Left renal pelvis (tissue), 4 donors: ENCODE measurements at places on chromosomes 1 and 21. TPM values are rescaled to one million over a fixed set of nuclear protein-coding genes. Genes with fewer than 3 reads are reported as not detected.

DNA sequence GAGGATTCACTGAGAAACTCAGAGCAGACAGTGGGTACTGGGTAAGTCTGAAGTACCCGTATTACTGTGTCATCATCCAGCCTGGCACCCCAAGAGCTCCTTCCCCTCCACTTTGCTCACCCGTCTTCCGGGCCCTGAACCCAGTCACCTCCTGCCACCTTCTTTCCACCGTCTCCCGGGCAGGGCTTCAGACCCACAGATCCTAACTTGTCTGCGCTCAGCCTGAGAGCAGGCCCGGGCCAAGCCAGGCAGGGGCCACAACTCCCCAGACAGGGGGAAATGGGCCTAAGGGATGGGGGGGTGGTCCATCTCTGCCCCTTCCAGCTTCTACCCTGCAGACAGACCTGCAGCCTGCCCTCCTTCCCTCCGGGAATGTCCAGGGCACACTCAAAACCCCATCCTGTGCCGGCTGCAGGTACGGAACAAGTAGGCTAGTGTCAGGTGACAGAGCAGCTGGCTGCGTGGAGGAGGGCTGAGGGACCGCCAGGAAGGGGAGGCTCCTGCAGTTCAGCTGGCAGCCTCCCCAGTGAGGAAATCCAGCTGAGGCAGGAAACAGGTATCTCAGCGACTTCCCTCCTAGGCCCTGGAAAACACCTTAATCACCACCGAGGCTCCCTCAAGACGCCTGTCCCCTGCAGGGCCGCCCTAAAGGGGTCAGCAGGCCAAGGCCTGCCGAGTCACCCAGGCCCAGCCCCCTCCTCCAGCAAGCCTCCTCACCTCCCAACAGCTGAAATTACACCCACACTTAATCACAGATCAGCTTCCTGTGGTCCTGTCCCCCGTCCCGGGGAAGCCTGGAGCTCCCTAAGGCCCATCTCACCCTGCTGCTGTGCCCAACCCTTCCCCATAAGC is 3.5 kb downstream of the HSPG2 start:
- no peak for DNase-seq

GRCh38 chr1:20081353-20081810 is 11.4 kb downstream of the PLA2G5 start:
- no peak for DNase-seq

GRCh38 chr21:16302851-16303282 is 573.1 kb downstream of the USP25 start:
- DNase-seq = no peak

DNA sequence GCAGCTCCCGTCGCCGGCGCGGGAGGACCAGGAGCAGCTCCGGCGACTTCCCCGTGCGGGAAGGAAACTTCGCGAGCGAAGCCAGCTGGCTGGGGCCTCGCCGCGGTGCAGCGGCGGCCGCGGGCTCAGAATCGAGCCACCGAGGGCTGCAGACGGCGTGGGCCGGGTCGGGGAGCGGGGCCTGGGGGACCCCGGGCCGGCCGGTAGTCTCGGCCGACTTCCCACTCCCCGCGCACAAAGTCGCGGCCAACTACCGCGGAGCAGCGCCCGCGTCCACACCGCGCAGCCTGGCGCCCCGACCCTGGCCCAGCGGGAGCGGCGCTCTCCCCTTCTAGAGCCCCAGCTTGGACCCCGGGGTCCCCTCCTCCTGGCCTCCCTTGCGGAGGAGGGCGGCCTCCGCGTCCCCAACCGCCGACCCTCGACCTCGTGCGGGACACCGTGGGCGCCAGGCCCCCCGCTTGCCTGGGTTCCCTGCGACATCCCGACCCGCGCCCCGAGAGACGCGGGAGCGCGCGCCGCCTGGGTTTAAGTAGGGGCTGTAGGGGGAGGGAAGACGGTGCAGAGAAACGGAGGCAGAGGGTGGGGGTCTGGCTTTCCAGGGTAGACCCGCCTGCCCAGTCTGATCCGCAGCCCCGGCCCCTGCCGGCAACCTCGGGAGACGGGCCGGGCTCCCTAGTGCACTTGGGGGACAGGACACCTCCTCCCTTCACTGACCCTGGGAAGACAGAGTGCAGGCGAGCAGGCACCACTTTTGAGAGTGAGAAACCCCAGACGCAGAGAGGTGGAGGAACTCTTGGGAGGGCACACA is 4.7 kb downstream of the PRDM16 start:
- DNase-seq = no peak

GRCh38 chr1:225888898-225889601 is at the start of gene LEFTY1:
Gene LEFTY1, minus strand, starts transcription at chr1:225889146. Its CDS starts 80 bp downstream, at chr1:225889066.
- DNase-seq = peak; percentile 81

DNA sequence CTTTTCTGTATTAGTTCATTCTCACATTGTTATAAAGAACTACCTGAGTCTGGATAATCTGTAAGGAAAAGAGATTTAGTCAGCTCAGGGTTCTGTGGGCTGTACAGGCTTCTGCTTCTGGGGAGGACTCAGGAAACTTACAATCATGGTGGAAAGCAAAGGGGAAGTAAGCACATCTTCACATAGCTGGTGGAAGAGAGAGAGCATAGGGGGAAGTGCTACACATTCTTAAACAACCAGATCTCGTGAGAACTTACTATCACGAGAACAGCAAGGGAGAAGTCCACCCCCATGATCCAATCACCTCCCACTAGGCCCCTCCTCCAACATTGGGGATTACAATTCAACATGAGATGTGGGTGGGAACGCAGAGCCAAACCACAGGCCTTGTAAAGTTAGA is 37.9 kb upstream of the AHCTF1 start:
- DNase-seq = no peak

KCNAB2 gene
- polyA plus RNA-seq = 5.4 TPM

- no peak for DNase-seq
Measured at GRCh38 chr1:218900615-218901014, 273.1 kb upstream of the LYPLAL1 start.

GRCh38 chr1:78519446-78519845 is 28.7 kb downstream of the PTGFR start:
- DNase-seq = no peak

SPATA21 gene
- not detected for polyA plus RNA-seq

DNA sequence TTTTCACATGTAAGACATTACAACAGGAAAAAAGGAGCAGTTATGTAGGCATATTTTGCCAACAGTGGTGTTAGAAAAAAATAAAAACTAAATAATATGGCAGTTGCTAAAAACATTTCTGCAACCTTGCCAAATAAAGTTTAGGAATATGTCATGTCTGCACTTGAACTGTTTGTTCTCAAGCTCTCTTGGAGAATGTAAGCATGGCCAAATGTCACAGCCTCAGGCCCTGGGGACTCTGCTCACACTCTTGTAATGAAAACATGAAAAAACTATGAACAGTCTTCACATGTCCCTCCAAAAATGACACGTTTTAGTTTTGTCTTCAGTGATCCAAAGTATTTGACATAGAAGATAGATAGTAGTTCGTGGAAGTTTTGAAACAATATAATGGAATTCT is 753.3 kb downstream of the LTN1 start:
- no peak for DNase-seq

GRCh38 chr1:187959062-187959461 is 1130.3 kb downstream of the PLA2G4A start:
- no peak for DNase-seq

- no peak for DNase-seq
Measured at GRCh38 chr1:35924838-35925237, 6.1 kb upstream of the AGO3 start.

DNA sequence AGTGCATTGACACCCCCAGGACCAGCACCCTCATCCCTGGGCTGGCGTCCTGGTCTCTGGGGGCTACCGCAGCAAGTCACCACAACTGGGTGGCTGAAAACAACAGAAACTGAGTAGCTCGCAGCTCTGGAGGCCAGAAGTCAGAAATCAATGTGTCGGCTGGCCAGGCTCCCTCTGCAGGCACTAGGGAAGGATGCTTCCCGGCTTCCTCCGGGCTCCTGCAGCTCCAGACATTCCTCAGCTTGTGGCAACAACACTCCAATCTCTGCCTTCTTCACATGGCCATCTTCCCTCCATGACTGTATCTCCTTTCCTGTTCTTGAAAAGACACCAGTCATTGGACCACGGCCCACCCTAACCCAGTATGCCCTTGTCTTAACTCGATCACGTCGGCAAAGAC is 224.2 kb downstream of the NPHP4 start:
- no peak for DNase-seq

DNA sequence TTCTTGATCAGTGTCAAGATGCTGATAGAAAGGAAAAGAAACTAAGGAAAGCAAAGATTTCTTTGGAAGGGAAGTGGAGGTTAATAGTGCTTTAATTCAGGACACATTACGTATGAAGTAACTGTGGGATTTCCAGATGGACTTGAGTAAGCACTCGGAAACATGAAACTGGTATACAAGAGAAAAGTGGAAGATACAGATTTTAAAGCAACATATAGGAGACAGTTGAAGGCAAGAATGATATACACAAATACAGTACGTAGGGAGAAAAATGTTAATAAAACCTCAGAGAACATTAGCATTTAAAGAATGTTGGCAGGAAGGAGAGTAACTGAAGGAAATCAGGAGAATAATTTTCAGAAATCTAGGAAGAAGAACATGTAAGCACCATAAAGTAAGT is 730.9 kb upstream of the ADGRL2 start:
- DNase-seq = no peak

DNA sequence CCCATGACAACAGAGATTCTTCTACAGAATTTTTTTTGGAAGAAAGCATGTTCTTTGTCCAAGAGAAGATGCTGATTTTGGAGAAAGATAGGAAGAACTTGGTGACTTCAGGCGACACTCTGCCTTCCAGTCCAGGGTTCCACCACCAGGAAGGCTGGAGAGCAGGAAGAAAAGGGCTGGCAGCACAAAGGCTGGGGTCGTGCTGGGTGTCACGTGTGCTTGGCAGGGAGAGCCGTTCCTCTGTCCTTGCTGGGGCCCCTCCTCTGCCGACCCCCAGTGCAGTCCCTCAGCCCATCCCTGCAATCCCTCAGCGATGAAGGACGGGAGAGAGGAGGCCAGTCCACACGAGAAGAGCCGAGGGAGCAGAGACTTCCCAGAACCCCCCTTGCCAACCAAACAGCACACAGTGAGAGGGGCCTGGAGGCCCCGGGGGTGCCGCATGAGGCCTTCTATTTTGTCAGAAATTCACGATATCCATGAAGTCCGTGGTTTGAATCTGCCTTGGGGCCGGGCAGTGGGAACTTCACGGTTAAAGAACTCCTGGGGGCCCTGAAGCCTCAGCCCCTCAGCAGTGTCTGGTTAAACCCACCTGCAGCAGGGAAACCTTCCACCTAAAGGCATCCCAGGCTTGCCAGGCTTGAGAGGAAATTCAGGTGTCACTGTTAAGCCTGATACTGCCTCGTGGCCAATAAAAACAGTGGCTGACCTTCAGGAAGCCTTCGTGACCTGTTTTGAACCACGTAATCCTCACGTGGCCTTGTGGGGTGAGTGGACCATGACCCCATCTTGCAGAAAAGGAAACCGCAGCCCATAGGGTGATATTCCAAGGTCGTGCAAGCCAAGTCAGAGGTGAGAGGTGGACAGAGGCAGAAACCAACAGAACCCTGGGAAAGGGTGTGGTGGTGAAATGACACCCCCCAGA is 3.4 kb downstream of the KRTAP10-12 start:
- no peak for DNase-seq

WNT2B gene
- polyA plus RNA-seq = 6.5 TPM

GRCh38 chr1:235075048-235075776 is 53.4 kb downstream of the TOMM20 start:
- no peak for DNase-seq

DNA sequence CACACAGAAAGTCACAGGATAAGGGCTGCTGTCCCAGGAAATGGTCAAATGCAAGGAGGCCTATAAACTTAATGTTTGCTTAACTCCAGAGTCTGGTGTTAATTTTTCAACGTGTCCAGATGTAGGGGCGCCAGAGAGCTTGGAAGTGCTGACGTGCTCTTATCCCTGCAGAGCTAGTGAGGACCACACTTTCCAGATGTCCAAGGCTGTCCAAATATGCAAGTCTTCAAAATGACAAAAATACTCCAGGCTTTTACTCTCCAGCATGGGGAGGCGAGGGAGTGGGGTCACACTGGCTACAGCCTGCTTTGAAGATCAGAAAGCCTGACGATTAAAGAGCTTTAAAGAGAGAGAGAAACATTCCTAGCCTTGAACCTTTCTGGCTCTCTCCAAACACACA is 57.6 kb downstream of the ABCA4 start:
- DNase-seq = peak; percentile 74

DNA sequence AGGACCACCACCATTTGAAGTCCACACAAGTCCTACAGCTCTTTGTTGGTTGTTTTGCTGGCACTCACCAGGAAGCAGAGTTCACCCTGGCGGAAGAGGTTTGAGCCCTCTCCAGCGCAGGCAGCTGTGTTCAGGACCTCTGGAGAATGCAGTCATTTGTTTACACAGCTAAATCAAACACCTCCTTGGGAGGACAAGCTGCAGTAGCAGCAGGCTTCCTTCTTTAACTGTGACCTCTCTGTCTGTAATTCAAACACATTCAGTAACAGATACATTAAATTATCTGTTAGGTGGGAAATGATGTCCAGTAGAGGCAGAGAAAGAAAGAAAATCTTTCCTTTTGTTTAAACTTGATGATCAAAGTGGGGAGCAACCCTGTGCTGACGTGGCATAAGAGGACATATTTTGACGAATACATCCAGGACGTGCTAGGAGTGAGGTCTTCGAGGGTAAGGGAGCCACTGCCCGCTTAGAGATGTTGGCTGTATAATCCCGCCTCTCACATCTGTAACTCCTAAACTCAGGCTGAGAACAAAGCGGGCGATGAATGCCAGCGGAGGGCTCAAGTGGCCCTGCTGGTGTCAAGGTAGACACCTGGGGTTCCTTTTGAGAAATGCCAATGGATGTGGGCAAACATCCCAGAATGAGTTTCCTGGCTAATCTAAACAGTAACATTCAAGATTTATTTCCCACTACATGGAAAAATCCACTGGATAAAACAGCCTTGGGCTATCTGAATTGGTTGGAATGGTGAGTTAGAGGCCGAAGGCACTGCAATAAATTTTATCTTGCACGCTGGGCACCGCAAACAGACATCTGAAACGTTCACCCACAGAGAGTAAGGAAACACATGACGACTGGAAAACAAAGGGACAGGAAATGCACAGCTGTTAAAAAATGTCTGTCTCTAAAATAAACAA is 51.7 kb downstream of the ABCA4 start:
- DNase-seq = no peak

DNA sequence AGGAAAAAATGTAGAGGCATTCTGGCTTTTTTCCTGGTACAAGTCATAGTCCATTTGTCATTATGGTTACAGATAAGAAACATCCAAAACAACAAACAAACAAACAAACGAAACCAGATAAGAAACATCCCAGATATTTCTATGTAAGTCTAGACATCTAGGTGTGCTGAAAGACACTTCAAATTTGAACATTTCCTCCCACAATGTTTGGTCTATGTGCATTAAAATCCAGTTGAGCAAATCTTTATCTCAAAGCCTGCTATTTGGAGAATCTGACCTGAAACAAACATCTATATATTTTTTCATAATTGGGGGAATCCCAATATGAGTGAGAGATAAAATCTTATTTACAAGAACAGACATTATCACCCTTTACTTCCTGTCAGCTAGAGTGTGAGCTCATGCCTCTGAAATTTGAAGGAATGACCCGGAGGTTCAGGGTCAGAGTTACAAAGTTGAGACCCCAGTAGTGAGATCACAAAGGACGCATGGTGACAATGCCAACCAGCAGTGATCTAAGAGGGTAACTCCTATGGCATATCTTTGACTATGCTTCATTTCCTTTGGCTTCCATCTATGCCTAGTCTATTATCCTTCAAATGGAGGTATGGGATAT is 182.9 kb upstream of the ATP1B1 start:
- DNase-seq = no peak

GRCh38 chr1:42730988-42731387 is 9.0 kb downstream of the CLDN19 start:
- no peak for DNase-seq
